ENCODE measurements at places on chromosomes 6 and 20. TPM values are rescaled to one million over a fixed set of nuclear protein-coding genes. Genes with fewer than 3 reads are reported as not detected.

GRCh38 chr6:166343150-166343487, 774 bp upstream of the SFT2D1 start:
- peak overlapping the region; percentile 98 for H3K4me3 ChIP-seq
- H3K4me1 ChIP-seq: no peaks in the 10 kb centered on the region
- no peaks in the 10 kb centered on the region for H3K36me3 ChIP-seq
- no peak for DNase-seq

DNA sequence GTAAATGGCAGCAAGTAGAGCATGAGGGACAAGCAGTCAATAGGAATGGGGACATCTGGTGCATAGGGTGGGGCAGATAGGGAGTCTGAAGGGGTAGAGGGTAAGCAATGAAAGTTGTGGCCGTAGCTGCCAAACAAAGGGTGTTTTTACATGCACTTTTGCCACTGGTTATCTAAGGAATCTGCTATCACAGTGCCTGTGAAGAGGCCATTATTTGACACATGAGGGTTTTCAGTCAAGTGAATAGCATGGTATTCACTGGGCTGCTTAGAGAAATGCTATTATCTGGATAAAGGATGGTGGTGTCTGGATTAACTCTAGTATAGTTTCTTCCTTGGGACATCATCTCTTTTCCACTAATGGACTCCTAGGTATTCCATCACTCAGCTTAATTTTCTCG, 118.2 kb downstream of the CARMIL1 start:
- H3K4me1 ChIP-seq: no peaks in the 10 kb centered on the region
- no peak for DNase-seq
- no peak overlapping the region for H3K4me3 ChIP-seq
- no peaks in the 10 kb centered on the region for H3K27me3 ChIP-seq
- H3K36me3 ChIP-seq: no peaks in the 10 kb centered on the region

FNDC1 gene
- total RNA-seq: not detected

GRCh38 chr6:118408863-118409262, 139.2 kb upstream of the PLN start:
- DNase-seq: no peak
- no peaks in the 10 kb centered on the region for H3K27me3 ChIP-seq
- H3K4me1 ChIP-seq: no peaks in the 10 kb centered on the region
- H3K27ac ChIP-seq: no peak overlapping the region
- no peaks in the 10 kb centered on the region for H3K36me3 ChIP-seq

BTN3A1 gene
- total RNA-seq: 5.4 TPM

SFT2D1 gene
- 32.1 TPM for total RNA-seq

DNA sequence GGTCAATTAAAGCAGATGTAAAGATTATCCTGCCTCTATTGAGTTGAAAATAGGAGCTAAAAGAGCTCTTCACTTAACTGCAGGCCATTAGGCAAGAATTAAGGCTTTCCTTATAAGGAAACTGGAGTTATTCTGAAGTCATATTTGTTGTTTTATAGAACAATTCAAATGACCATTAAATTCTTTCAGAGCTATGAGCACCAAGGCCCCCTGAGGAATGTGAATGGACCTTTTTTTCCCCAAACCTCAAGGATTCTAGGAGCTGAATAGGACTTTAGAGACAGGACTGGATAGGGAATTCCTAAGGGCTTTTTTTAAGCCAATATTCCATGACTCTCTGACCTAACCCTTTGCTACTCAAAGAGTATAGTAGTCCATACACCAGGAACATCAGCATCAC, 565.7 kb upstream of the BTBD3 start:
- no peaks in the 10 kb centered on the region for H3K36me3 ChIP-seq
- DNase-seq: no peak
- no peaks in the 10 kb centered on the region for H3K4me1 ChIP-seq
- no peaks in the 10 kb centered on the region for H3K27me3 ChIP-seq

GRCh38 chr20:45067087-45067486, 33.8 kb downstream of the KCNS1 start:
- no peak overlapping the region for H3K27ac ChIP-seq
- H3K27me3 ChIP-seq: no peaks in the 10 kb centered on the region
- no peaks in the 10 kb centered on the region for H3K36me3 ChIP-seq
- DNase-seq: peak; percentile 44

DNA sequence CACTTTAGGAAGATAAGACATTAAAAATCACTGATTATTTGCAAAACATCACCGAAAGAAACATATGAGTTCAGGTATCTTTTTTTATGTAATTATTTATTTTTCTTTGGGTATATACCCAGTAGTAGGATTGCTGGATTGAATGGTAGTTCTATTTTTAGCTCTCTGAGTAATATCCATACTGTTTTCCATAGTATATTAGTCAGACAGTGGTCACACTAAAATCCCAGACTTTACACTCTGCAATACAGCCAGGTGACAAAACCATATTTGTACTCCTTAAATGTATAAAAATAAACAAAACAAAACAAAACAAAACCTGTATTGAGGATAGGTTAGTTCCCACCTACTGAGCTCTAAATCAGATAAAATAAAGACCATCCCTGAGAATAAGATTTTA, 1024.3 kb upstream of the EYS start:
- H3K36me3 ChIP-seq: no peaks in the 10 kb centered on the region
- H3K27ac ChIP-seq: peak overlapping the region; percentile 65
- peaks cover 31% of the 10 kb centered on the region for H3K4me1 ChIP-seq
- DNase-seq: peak; percentile 52

DNA sequence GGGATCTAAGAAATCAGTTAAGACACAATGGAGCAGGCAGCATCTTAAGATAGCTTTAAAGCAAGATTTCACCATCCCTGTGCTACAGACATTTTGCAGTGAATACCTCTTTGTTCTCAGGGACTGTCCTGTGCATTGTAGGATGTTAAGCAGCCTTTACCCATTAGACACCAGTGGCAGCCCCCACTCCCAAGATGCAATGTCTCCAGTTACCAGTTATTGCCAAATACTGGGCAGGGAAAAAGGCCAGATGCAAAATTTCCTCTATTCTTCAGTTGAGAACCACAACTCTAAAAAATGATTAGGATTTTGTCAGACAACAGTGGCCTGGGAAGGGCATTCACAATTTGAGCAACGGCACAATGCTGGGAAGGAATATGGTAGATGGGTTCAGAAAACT, 6.1 kb downstream of the FBXO5 start:
- H3K27ac ChIP-seq: no peak overlapping the region
- no peak overlapping the region for H3K4me3 ChIP-seq
- H3K27me3 ChIP-seq: no peaks in the 10 kb centered on the region
- peaks cover 16% of the 10 kb centered on the region for H3K4me1 ChIP-seq
- peaks cover 57% of the 10 kb centered on the region for H3K36me3 ChIP-seq

DNA sequence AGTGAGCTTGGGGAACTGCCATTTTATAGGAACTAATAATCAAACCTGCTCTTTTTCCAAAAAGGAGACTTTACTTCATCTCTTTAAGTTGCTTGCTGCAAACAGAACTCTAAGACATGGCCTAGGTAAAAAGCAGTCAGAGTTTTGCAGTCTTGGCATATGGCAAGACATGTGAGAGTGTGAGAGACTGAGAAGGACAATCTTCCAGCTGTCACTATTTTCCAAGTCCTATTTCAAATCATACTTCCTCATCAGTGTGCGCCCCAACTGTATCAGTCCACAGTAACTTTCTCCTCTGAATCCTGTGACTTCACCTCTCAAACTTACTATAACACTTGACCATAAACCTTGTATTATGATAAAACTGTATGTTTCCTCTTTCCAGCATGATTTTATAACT, 10.4 kb downstream of the CALHM6 start:
- no peaks in the 10 kb centered on the region for H3K27me3 ChIP-seq
- no peak overlapping the region for H3K27ac ChIP-seq
- H3K36me3 ChIP-seq: no peaks in the 10 kb centered on the region
- no peaks in the 10 kb centered on the region for H3K4me1 ChIP-seq

VGLL2 gene
- total RNA-seq: not detected

GRCh38 chr6:170160031-170160627, 130.7 kb downstream of the DLL1 start:
- no peak for DNase-seq
- no peaks in the 10 kb centered on the region for H3K36me3 ChIP-seq
- H3K4me3 ChIP-seq: no peak overlapping the region
- no peaks in the 10 kb centered on the region for H3K27me3 ChIP-seq
- H3K27ac ChIP-seq: no peak overlapping the region

GRCh38 chr6:157715728-157716164, 107.3 kb upstream of the SNX9 start:
- H3K4me3 ChIP-seq: no peak overlapping the region
- no peak for DNase-seq
- no peaks in the 10 kb centered on the region for H3K36me3 ChIP-seq
- H3K27me3 ChIP-seq: no peaks in the 10 kb centered on the region

DNA sequence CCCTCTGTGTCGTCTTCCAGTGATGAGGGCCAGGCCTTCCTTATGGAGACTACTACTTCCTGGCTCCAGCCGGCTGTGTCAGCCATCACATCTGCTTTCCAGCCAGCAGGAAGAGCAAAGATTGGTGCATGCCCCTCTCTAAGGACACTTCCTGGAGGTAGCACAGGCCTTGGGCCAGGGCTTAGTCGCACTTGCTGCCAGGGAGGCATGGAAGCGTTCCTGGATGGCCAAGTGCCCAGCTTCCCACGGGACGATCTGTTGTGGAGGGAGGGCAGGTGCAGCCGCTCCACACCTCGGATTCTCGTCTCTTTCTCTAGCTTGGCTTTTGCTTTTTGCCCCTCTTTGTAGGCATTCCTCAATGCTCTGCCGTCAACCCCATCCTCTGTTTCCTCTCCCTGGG, 11.9 kb downstream of the ERMARD start:
- H3K27me3 ChIP-seq: no peaks in the 10 kb centered on the region
- no peak overlapping the region for H3K27ac ChIP-seq
- no peak for DNase-seq
- H3K36me3 ChIP-seq: peaks cover 6% of the 10 kb centered on the region

DNA sequence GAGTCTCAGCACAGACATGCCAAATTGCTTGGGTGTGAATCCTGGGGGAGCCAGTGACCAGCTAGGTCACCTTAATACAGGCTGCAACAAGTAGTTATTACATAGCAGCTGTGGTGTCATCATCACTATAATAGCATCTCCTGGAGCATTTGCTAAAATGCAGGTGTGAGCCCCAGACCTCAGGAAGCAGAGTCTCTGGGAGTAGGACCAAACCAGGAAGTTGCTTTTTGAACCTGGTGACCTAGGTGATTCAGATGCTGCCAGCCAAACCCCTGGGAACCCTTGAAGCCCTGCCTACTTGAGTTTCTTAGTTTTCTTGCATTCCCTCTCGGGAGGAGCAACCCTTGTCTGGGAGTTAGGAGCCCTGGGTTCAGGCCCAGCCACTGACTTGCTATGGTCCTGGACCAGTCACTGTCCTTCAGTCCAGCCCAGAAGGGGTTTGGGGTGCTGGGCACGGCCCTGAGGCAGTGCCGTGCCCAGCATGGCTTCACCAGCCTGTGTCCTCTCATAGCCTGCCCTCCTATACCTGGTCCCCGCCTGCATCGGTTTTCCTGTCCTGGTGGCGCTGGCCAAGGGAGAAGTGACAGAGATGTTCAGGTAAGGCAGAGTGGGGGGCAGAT, 39.3 kb upstream of the ID1 start:
- H3K36me3 ChIP-seq: peaks cover 40% of the 10 kb centered on the region
- DNase-seq: peak; percentile 39
- H3K27me3 ChIP-seq: no peaks in the 10 kb centered on the region
- H3K27ac ChIP-seq: peak overlapping the region; percentile 66

GLP1R gene
- not detected for total RNA-seq

GRCh38 chr6:82740072-82740471, 325.6 kb downstream of the UBE3D start:
- H3K27ac ChIP-seq: no peak overlapping the region
- no peaks in the 10 kb centered on the region for H3K36me3 ChIP-seq
- no peaks in the 10 kb centered on the region for H3K27me3 ChIP-seq
- H3K4me1 ChIP-seq: no peaks in the 10 kb centered on the region
- no peak for DNase-seq

TRIM15 gene
- not detected for total RNA-seq
